ENCODE measurements at places on chromosomes 7 and 10.

- no peak for DNase-seq
These were observed 24.5 kb downstream of the VSTM4 start for GRCh38 chr10:49090696-49091380.

DNA sequence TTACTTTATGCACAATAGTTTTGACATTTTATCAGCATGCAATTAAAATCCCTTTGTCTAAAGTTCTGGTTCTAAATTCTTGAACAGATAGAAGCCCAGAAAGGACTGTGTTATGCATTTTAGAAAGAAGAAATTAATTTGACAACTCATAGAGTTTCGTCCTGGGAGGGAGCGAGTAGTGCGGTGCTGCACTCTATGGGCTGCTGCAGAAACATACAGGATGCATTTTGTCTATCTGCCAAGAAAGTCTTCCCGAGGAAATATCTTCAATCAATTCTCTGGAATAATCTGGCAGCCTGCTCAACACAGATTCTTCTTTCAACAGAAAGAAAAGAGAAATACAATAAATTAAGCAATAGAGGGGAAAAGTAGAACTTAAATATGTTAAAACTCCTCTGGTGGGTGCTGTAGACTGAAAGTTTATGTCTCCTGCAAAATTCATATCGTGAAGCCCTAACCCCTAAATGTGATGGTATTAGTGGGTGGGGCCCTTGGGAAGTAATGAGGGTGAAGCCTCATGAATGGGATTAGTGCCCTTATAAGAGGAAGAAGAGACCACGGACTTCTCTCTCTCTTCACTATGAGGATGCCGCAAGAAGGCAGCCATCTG is 39.0 kb upstream of the IFRD1 start:
- DNase-seq, result no peak

- no peak for DNase-seq
These were observed 2.8 kb downstream of the AKR1C4 start for GRCh38 chr10:5199398-5199797.

DNA sequence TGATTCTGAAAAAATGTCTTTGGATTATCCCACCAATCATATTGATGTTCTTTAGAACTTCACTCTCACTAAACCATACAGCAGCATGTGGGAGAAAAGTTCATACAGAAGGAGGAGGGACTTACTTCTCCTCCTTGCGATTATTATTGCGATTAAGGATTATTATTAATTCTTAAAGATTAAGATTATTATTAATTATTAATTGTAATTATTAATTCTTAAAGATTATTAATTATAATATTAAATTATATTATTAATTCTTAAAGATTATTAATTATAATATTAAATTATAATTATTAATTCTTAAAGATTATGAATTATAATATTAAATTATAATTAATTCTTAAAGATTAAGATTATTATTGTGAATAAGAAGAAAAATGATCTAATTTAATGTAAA is 80.5 kb downstream of the MACC1 start:
- no peak for DNase-seq

GRCh38 chr7:37945336-37945735 is 24.9 kb downstream of the EPDR1 start:
- DNase-seq, result no peak

Measured in right renal pelvis (tissue), 4 donors.